ENCODE measurements at places on chromosomes 1 and 21.
A peak's percentile ranks its signal among the peaks of the same experiment; 100 is the strongest.

GRCh38 chr1:47731730-47732129 is 265.5 kb downstream of the TRABD2B start:
- no peak overlapping the region for H3K4me3 ChIP-seq
- H3K36me3 ChIP-seq = no peaks in the 10 kb centered on the region

- no peak for DNase-seq
- no peak overlapping the region for H3K27ac ChIP-seq
- H3K36me3 ChIP-seq = no peaks in the 10 kb centered on the region
Observed at GRCh38 chr1:90802622-90803021, 85.5 kb upstream of the BARHL2 start.

GRCh38 chr1:153358691-153358975 is 979 bp downstream of the S100A9 start:
- H3K36me3 ChIP-seq = peaks cover 4% of the 10 kb centered on the region
- H3K27me3 ChIP-seq = no peaks in the 10 kb centered on the region
- H3K4me3 ChIP-seq = peak overlapping the region; percentile 69
- H3K27ac ChIP-seq = peak overlapping the region; percentile 92

DNA sequence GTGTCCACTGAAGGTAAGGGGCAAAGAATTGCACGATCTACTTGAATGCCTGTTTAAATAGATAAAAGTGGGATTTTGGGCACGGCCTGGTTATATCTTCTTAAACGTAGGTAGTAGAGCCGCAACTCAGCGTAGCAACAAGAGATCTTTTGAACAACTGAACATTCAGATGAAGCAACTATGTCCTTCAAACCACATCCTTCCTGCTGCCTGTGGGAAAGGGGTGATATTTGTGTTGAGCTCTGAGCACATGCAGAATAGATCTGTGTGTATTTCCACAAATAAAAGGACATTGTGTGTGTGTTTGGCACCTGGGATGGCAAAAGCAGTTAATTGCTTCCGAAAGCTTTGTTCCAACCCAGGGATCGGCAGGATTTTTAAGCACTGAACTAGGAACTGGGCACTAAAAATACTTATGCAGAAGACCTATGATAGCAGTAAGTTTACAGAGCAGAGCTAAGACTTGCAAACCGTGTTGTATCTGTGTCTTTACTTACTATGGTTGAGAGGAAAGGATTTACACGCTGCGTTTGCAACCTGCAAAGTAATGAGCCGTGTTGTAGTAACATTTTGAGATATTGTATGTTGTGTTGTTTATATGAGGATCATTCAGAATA is 333.4 kb downstream of the CHRM3 start:
- no peaks in the 10 kb centered on the region for H3K36me3 ChIP-seq
- peaks cover 36% of the 10 kb centered on the region for H3K27me3 ChIP-seq
- no peaks in the 10 kb centered on the region for H3K4me1 ChIP-seq
- no peak for DNase-seq

GRCh38 chr1:51473331-51474115 is 45.5 kb downstream of the EPS15 start:
- H3K36me3 ChIP-seq = peaks cover 31% of the 10 kb centered on the region
- no peaks in the 10 kb centered on the region for H3K27me3 ChIP-seq
- H3K27ac ChIP-seq = no peak overlapping the region
- no peak for DNase-seq
- no peak overlapping the region for H3K4me3 ChIP-seq

DNA sequence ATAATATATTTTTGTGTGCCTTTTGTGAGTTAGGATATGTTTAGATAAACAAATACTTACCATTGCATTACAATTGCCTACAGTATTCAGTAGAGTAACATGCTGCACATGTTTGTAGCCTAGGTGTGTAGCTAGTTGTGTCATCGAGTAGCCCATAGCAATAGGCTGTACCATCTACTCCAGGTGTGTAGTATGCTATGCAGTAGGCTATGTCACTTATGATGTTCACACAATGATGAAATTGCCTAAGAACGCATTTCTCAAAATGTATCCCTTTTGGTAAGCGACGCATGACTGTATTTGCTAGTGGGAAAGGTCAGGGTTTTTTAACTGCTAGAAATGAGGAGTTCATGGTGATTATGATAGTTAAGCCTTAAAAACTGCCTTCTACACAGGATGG is 30.0 kb upstream of the B3GALT5 start:
- no peak overlapping the region for H3K27ac ChIP-seq
- no peak for DNase-seq
- no peaks in the 10 kb centered on the region for H3K36me3 ChIP-seq
- no peaks in the 10 kb centered on the region for H3K27me3 ChIP-seq
- no peak overlapping the region for H3K4me3 ChIP-seq
- H3K4me1 ChIP-seq = peaks cover 3% of the 10 kb centered on the region

Data from type B pancreatic cell (in vitro differentiated cells).